Eye (tissue), 1 donor: ENCODE measurements at places on chromosomes 7 and 10.

DNA sequence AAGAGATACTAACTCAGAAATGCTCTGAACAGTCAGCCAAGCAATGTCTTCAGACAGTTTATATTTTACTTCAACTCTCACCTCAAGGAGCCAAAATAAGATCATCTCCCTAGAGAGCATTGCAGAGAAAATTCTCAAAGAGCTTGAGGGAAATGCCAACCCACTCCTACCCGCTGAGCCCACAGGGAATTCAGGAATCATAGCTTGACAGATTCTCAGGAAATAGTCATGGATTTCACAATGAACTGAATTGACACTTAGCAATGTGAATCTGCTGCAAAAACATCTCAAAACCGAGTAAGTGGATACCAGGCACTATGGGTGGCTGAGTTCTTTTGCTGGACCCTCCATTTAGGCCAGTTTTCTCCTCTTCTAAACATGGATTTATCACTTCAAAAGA is 9.8 kb upstream of the PLAC9 start:
- no peak for DNase-seq

DNA sequence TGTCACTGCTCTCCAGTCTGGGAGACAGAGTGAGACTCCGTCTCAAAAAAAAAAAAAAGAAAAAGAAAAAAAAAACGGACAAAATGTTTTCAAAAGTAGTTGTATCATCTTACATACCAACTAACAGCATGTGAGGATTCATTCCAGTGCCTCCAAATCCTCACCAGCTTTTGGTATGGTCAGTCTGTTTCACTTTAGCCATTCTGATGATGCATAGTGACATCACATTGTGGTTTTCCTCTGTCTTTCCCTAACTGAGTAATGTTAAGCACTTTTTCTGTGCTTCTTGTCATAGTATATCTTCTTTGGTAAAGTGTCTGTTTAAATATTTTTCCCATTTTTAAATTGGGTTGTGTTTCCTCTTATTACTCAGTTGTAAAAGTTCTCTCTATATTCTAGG is 251.4 kb upstream of the CTBP2 start:
- DNase-seq = no peak

GRCh38 chr7:38452681-38453108 is 178.5 kb downstream of the AMPH start:
- peak; percentile 12 for DNase-seq

GRCh38 chr7:108459922-108460551 is 3.8 kb upstream of the NRCAM start:
- DNase-seq = peak; percentile 62

DNA sequence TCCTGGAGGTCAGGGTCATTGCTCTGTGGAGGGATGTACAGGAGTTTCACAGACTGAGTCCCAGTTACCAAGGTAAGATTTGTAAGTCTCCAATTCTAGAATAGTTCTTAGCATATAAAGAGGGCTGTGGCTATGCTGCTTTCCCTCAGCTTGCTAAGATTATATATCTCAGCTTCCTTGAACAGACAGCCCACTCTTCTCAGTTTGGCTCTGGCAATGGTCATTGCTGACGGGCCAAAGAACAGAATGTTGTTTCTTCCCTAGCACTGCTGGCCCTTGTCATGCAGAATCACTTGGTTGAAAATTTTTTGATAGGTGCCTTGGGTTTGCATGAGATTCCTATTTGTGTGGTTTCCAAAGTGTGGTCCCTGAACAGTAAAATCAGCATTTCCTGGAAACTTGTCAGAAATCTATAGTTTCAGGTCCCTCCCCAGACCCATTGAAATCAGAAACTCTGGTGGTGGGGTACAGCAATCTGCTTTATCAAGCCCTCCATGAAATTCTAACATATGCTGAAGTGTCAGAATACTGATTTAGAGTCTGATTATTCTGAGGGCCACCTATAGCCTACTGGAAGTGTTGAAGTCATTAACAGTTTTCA is 38.2 kb downstream of the NRBF2 start:
- DNase-seq = no peak

GRCh38 chr10:7766241-7766640 is 21.6 kb downstream of the KIN start:
- no peak for DNase-seq

- no peak for DNase-seq
Observed at GRCh38 chr10:10096296-10096695, 921.4 kb upstream of the CELF2 start.

DNA sequence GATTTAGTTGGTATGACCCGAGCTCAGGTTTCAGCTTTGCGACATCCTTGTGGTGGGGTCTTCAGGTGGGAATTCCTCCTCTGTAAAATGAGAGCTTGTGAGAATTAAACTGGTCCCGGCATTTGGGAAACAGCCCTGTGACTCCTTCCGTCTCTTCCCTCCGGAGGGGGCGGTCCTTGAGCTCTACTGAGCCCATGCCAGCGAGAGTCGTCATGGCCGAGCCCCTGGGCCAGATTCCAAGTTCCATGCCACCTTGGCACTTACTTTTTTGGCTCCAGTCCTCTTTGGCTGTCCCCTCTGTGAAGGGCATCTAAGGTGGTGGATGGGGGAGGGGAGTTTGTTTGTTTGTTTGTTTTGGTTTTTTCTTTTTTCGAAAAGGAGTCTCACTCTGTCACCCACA is 47.6 kb downstream of the GTF2IRD1 start:
- no peak for DNase-seq

DNA sequence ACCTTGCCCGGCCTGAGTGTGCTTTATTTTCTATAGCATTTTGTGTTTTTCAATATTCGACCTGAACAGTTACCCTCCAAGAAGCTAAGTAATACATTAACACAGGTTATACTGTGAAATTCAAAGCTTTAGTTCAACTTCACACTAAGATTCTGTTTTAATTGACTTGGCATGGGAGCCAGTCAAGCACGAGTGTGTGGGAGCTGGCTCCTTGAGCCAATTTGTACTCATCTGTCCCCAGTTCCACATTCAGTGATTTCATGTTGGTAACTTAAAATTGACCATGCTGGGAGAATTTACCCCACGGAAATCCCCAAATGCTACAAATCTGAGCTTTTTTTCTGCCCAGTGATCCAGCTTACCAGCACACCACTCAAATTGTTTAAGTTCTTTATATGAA is 20.3 kb downstream of the TSPAN12 start:
- no peak for DNase-seq

- peak; percentile 79 for DNase-seq
Observed at GRCh38 chr7:133155146-133155545, 73.3 kb upstream of the CHCHD3 start.

- DNase-seq = no peak
Observed at GRCh38 chr10:1175956-1176565, 119.9 kb downstream of the WDR37 start.

- peak; percentile 97 for DNase-seq
Observed at GRCh38 chr10:78047314-78047891, 13.7 kb downstream of the RPS24 start.

DNA sequence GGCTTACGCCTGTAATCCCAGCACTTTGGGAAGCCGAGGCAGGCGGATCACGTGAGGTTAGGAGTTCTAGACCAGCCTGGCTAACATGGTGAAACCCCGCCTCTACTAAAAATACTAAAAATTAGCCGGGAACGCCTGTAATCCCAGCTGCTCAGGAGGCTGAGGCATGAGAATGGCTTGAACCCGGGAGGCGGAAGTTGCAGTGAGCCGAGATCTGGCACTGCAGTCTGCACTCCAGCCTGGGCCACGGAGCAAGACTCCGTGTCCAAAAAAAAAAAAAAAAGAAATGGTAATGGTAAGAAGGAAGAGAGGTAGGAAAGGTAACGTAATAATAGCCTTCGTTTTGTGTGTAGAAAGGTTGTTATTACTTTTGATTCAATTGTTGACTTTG is 1.2 kb downstream of the HSPA14 start:
- no peak for DNase-seq

DNA sequence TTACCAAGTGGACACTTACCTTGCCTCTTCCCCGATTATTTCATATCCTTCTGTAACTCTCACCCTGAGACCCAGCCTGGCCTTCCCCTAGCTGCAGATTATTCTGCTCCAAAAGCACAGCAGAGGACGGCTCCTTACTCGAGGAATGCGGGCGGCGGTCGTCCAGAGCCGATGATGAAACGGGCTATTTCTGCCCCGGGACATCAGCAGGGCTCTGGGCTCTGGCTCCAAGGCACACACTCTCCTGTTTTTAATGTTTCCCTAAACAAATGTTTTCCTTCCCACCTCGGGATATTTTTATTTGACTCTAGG is 343 bp upstream of the C10orf71 start:
- DNase-seq = no peak

GRCh38 chr10:129244757-129245156 is 222.3 kb upstream of the MGMT start:
- no peak for DNase-seq

DNA sequence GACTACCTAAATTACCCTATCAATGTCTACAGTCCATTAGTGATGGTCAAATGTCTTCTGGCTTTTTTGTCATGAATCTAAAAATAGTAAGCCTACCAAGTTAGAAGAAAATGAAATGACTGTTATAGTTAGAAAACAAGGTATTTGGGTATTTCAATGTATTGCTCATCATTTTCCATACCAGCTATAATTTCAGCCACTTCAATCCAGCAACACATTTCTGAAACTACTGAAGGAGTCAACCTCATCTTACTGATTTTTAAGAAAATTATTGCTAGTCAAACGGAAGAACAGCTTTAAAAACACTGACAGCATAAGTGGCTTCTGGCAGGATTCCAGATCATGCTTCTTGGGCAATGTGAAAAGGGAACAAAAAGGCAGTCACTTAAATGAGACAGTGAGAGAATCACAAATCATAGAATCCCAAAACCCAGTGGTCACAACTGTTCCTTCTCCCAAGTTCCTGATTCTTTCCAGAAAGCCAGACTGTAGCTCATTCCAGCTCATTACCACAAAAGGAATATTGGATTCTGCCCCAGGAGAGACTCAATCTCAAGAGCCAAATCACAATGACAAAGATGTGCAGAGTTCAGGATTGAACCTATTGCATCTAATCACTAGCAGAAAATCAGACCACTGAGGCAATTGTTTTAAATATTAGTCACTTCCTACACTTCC is 61.2 kb upstream of the LRRN3 start:
- peak; percentile 38 for DNase-seq

DNA sequence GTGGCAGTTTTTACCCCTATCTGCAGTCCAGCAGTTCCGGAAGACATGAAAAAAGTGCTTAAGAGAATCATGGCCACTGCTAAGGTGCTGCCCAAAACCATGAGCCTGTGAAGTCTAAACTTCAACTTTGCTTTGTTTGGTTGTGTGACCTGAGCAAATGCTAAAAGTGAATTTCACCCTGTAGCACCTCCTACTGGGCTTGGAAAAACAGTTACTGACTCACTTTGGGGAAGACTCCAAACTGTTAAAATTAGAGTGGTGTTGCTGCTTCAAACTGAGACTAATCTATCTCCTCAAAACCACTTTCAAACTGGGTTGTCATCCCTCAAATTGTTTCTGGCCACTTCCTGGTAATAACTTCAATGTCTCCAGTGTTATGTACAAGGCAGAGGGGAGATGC is 21.3 kb downstream of the MKX start:
- DNase-seq = no peak

GRCh38 chr7:974820-975681 is at the start of gene COX19:
TSS of gene COX19 (minus strand) at chr7:975549. CDS start at chr7:975509, 40 bp downstream.
- DNase-seq = peak; percentile 95

DNA sequence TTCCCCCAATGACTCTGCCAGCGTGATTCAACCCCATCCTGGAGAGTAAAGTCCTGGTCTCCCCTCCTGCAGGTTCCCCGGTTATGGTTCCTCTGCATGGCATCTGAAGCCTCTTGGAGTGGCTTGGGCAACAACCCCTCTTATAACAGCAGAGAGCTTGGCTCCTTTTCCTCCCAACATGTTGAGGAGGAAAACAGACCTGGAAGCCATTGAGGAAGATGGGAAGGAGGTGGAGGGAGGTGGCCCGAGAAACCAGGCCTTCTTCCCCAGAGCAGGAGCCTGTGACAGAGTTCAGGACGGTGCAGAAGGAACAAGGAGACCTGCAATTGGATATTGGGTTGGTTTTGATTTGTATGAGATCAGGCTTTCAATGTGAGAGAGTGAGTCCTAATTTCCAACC is 184.0 kb upstream of the ADCY1 start:
- DNase-seq = no peak

DNA sequence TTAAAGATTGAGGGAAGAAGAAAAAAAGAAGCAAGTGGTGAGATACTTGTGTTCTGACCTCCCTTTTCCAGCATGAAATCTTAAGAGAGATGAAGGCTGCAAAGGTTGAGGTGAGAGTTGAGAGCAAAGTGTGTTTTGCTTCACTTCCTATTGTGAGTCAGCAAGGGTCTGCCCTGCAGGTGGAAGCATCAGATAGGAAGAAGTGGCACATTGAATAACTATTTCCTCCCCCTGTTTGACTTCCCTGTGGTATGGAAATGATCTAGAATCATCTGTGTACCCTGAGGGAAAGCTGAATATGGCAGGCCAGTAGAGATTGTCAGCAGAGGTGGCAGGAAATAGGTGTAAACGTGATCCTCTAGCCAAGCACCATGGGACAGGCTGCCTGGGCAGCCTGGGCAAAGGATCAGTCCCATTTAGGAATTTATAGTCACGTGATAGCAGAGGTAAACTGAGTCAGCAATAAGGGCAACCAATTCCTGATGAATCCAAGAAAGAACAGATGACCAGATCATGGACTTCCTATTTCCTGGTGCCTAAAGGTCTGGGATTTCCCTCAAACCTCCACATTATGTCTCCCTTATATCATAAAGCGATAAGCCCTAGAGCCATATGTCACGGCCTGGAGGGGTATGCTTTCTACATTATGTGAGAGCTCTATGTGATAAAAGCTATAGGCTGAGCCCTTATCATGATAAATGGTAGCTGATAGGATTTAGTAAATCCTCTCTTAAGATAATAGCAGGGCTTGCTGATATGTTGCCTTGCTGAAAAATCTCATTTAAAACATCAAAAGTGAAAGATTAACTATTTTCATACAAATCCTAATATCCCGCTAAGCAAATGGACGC is 287.0 kb downstream of the MDFIC start:
- DNase-seq = no peak

DNA sequence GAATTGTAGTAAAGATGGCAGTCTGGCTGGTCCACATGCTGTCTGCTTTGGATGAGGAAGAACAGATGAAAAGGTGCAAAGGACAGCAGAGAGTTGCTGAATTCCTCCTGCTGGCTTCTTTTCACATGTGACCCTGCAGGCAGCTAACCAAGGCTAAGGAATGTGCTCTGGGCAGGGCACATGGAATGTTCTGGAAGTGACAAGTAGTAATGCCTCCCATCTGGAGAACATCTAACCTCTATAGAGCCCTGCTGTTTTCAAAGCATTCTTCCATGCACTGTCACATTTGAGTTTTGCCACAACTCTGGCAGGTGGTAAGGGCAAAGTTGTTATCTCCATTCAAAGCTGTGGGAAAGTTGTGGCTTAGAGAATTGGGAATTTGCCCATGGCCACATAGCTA is 208.8 kb downstream of the STK31 start:
- DNase-seq = no peak

DNA sequence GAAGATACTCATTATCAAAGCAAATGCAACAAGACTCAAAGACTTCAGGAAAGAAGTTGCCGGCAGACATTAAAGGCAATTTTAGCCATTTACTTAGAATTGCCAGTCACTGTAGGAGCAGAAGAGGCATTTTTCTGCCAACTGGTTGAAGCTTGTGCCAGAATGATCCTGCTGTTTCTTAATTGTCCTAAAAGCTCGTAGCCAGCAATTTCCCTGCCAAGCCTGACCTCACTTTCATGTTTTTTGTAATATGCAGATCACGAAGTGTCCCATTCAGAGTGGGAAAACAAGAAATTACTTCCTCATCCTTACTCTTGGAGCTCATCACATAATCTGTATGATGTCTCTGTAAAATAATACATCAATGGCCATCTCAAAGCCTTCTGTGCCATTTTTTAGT is 130.9 kb upstream of the ANKRD1 start:
- DNase-seq = no peak
